ENCODE measurements at places on chromosomes 4 and X.
A peak's percentile ranks its signal among the peaks of the same experiment; 100 is the strongest.

- DNase-seq: no peak
These were observed 55.5 kb downstream of the SCML1 start for GRCh38 chrX:17792826-17793225.

DNA sequence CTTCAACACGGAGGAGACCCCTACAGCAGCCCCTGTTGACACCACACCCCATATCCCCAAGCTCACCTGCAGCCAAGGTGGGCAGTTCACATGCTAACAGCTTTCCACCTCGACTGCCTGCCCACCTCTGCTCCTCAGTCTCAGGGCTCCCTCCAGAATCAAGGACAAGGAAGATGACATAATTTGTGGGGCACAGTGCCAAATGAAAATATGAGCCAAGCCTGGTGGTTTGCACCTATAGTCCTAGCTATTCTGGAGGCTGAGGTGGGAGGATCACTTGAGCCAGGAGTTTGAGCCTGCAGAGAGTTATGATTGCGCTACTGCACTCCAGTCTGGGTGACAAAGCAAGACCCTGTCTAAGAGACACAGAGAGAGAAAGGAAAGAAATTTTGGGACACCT lies 516.3 kb downstream of the BCOR start:
- no peak for DNase-seq

GRCh38 chr4:141711211-141711610 lies 74.8 kb downstream of the IL15 start:
- no peak for DNase-seq

DNA sequence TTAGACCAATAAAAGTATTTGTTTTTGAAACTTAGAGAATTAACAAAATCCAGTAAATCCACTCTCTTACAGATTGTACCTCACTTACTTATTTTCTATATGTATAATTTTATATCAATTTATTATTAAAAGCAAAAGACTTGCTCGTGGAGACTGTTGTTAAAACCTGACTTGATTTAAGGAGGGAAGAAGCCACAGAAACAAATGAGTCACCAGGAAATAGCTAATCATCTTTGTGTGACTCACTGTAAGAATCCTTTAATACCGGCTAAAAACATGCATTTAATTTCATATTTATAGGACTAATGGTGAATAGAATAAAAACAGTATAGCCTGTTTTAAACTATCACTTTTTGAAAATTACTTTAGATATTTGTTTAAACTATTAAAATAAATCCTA lies 29.9 kb upstream of the UBE2NL start:
- peak; percentile 1 for DNase-seq

DNA sequence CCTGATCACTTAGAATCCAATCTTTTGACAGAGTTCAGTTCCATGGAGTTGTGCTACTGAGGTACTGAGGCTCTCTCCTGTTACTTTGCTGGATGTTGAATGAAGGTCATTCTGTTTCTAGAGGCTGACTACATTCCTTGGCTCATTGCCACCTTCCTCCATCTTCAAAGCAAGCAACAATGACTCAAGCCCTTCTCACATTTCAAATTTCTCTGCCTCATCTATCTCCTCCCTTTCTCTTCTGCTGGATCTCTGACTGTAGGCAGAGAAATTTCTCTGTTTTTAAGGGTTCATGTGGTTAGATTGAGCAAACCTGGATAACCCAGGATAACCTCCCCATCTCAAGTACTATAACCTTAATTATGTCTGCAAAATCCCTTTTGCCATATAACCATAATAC lies 775.4 kb downstream of the STPG2 start:
- no peak for DNase-seq

GRCh38 chr4:168549143-168549542 lies 52.3 kb downstream of the PALLD start:
- no peak for DNase-seq

- DNase-seq: no peak
These were observed 139.6 kb upstream of the HAND2 start for GRCh38 chr4:173669460-173670179.

DNA sequence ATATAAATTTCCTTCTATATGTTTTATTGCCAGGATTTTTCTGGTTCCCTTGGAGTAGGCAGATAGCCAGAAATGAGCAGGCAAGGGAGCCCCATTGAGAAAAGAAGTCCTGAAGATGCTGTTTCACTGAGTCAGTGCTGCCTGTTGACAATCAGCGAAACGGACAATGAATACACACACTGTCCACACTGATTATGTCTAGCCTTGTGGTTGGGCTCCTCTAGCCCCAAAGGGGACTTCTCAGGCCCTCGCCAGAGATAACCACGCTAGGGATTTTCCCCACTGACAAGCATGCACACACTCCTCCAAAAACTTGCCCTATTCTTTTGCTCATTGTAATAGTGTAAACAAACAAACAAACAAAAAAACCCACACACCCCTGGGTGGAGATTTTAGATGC lies 369.3 kb downstream of the DMD start:
- no peak for DNase-seq

GRCh38 chr4:40334591-40335524 lies at the start of gene CHRNA9:
Gene CHRNA9, plus strand, starts transcription at chr4:40335333. Its CDS starts 135 bp downstream, at chr4:40335468.
- DNase-seq: no peak

DNA sequence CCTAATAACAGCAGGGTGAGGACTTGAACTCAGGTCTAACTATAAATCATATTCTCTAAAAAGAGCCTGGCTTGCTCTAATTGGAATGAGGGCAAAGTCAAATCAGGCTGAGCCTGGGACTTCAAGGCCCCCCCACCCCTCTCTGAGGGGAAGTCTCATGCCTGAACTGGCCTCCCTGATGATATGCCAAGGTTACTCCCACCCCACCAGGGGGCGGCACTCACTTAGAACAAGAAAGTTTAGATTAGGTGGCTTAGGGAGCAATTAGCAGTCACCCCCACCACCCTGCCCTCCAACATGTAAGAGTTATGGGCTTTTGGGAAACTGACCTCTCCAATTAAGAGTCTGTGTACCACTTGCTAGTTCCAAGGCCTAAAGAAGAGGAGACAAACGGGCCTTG lies 2.7 kb downstream of the FOXO4 start:
- peak; percentile 2 for DNase-seq

DNA sequence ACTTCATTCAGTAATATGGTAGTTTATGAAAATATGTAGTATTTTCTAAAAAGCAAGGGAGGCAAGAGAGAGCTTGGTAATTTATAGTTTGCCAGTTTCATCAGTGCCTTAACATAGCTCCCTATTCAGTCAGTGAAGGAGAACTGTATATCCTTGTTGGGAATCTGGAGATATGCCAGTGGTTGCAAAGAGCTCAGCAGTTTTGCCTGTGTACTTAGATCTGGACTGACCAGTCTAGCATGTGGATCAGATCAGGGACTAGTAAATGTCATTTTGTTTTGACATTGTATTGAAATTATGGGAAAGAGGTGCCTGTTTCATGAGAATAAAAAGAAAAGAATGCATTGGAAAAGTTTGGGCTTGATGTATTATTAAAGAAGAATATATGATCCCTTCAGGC lies 88.6 kb downstream of the ZIC3 start:
- no peak for DNase-seq

GRCh38 chrX:56313308-56313707 lies 81.2 kb downstream of the KLF8 start:
- DNase-seq: no peak

GRCh38 chr4:89275587-89275986 lies 32.0 kb downstream of the GPRIN3 start:
- DNase-seq: no peak

- DNase-seq: no peak
These were observed 42.4 kb downstream of the CLCN4 start for GRCh38 chrX:10199212-10199611.

- no peak for DNase-seq
These were observed 16.8 kb downstream of the SMAD1 start for GRCh38 chr4:145498430-145498829.

Data from keratinocyte (primary cell).